Omental fat pad (tissue), 4 donors: ENCODE measurements at places on chromosomes 13 and 19.

GRCh38 chr19:4061683-4062418 is 4.8 kb downstream of the ZBTB7A start:
- no peak for DNase-seq

DNA sequence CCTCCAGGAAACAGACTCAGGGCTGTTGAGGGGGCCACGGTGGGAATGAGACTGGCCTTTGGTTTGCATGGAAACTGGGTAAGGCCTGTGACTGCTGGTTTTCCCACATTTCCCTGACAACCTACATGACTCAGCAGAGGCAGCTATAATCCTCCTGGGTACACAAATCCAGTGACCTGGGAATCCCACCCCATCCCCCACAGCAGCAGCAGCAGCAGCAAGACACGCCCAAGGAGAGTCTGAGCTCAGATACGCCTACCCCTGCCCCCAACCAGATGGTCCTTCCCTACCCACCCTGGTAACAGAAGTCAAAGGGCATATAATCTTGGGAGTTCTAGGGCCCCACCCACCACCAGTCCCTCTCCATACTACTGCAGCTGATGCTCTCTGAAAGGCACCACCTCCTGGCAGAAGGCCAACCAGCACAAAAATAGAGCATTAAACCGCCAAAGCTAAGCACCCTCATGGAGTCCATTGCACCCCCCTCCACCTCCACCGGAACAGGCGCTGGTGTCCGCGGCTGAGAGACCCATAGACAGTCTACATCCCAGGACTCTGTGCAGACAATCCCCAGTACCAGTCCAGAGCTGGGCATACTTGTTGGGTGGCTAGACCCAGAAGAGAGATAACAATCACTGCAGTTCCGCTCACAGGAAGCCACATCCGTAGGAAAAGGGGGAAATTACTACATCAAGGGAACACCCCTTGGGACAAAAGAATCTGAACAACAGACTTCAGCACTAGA is 237.2 kb upstream of the SPRY2 start:
- no peak for DNase-seq

DNA sequence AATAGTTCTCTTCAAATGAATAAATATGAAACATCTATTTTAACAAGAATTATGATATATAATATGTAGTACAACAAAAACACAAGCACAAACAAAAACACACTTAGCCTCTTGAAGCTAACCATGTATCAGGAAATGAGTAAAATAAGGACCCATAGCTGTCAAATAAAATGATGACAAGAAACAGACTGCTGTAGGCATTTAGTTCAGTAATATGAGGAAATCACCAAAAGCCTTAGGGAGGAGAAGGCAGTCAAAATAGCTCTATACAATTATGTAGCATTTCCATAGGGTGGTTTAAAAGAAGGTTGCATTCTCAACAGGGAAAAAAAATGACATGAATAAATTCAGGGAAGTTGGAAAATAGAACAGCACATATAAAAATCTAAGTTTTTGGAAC is 163.4 kb downstream of the PCDH20 start:
- DNase-seq = no peak

GRCh38 chr19:20247016-20247683 is 80.1 kb downstream of the ZNF486 start:
- no peak for DNase-seq

GRCh38 chr13:21688056-21688455 is 17.2 kb downstream of the FGF9 start:
- no peak for DNase-seq

DNA sequence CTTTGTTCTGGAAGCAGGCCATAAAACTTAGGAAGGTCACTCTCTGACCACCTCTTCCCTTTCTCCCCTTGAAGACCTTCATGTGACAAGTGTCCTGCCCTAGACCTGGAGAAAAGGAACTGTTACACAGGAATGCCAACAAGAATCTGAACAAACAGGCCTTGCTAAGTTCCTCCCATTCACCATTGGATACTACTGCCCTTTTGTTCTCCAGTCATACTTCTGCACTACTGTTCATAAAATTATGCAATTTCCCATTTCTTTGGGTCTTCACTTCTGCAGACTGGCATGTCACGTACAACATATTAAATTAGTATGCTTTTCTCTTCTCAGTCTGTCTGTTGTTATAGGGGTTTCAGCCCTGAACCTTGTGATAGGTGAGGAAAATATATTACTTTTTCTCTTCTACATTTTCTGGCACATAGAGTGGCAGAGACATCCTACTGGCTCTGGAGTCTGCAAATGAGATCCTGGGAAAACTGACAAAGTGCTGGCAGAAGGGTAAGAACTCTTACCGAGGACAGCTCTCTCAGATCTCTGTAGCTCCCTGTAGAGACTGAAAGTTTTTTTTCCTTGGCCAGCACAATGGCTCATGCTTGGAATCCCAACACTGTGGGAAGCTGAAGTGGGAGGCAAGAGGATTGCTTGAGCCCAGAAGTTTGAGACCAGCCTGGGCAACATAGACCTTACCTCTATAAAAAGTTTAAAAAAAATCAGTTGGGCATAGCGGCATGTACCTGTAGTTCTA is 87.6 kb upstream of the SPRY2 start:
- DNase-seq = no peak

- DNase-seq = no peak
Measured at GRCh38 chr13:35814605-35815011, 316.6 kb downstream of the DCLK1 start.

DNA sequence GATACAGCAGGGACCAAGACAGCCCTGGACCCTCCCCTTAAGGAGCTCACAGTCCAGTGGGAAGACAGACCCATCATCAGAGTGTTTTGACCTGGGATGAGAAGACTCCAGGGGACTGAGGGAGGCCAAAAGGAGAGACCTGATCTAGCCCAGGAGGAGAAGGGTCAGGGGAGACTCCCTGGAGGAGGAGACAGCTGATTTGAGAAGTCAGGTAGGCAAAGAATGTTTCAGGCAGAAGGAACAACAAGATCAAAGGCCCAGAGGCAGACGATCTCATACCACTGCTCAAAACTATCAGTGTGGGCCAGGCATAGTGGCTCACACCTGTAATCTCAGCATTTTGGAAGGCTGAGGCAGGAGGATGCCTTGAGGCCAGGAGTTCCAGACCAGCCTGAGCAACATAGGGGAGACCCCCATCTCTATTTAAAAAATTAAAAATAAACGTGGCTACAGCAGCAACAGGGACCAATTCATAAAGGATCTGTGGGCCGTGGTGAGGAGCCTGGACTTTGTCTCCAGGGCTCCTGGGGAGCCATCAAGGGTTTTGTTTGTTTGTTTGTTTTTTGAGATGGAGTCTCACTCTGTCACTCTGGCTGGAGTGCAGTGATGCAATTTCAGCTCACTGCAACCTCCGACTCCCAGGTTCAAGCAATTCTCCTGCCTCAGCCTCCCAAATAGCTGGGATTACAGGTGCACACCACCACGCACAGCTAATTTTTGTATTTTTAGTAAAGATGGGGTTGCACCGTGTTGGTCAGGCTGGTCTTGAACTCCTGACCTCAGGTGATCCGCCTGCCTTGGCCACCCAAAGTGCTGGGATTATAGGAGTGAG is 2.2 kb upstream of the COX6B1 start:
- DNase-seq = no peak

DNA sequence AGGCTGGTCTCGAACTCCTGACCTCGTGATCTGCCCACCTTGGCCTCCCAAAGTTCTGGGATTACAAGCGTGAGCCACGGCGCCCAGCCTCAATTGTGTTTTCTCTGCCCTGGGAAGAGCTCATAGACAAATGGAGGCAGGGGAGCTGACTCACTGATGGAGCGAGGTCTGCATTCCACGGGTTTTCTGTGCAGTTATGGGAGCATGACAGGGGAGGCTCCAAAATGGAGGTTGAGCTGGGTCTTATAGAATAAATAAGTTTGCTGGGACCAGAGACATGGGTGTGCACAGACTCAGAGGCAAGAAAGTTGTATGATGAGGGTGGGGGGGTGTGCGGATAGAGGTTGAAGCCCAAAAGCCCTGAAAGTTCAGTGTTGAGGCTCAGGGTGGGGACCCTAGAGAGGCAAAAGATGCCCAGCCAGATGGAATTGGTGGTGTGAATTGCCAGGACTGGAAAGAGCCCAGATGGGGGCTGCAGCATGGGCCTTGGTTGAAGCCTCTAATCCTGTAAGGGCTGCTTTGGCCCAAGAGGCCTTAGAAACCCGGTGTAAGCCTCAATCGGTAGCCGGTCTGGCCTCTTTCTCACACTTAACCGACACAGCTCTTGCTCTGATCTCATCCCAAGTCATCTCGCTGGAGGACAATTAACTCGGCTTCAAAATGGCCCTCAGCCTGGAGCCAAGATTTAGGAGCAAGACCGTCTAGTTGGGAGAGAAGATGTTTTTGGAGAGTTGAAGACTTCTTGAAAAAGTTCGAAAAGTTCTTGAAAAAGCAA is 1.9 kb downstream of the TPM4 start:
- DNase-seq = no peak

- DNase-seq = no peak
Measured at GRCh38 chr13:106212386-106213010, 323.0 kb downstream of the EFNB2 start.
